H1 (cell line): ENCODE measurements at places on chromosomes 5 and 9.

- DNase-seq, result no peak
Observed at GRCh38 chr5:168740811-168741213, 161.6 kb upstream of the PANK3 start.

- no peak for DNase-seq
Observed at GRCh38 chr5:74963407-74963806, 89.0 kb downstream of the GCNT4 start.

GRCh38 chr9:86974421-86974820, 27.1 kb upstream of the GAS1 start:
- DNase-seq, result no peak

DNA sequence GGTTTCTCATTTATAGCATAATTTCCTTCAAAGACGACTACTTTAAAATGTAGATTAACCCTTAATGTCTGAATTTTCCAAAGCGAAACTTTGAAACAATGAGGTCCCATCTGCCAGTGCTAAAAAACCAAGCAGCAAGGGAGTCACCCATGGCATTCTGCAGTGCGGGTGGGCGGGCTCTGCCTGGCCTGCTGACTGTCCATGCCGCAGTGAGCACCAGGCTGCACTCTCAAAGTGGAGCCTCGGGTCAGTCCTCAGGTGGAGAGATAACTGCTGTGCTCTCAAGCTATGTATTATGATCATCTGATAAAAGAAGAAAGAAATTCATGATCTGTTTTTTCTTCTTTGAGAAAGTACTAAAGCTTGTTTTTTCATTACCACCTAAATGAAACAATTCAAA, 581.6 kb downstream of the CETN3 start:
- no peak for DNase-seq

DNA sequence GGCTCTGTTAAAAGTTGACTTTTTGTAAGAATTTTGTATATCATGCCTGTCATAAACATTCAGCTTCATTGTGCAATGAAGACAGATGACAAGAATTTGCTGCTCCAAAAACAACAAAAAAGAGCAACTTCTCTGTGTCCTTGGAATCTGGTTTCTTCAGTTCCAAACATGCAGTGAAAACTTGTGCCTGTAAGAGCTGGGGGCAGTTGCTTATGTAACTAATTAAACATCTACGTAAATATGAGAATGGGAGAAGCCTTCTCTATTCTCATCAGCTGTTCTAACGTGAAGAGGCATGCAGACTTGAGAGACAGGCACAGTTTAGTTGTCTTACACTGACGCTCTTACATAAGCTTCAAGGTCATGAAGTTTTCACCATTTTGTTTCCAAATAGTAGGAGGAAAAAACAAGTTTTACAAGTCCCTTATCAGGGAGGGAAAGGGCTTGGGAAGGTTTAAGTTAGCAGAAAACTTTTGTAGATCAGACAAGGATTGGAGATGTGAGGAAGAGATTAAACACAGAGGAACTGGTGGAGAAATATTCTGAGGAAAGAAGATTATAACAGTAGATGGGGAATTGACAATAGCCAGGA, 170.4 kb downstream of the RFK start:
- no peak for DNase-seq

DNA sequence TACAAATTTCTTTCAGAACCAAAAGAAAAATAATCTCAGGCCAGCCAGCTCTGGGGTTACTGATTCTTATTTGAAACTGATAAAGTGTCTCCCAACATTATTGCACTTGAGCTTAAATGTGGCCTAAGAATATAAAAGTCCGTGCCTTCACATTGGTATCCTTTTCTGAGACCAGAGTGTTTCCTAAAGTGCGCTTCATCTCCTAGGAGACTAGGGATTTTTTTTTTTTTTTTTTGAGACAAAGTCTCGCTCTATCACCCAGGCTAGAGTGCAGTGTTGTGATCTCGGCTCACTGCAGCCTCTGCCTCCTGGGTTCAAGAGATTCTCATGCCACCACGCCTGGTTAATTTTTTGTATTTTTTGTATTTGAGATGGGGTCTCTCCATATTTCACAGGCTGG, 23.6 kb upstream of the KCNIP1 start:
- DNase-seq, result no peak

GRCh38 chr5:36373527-36374086, 71.9 kb upstream of the RANBP3L start:
- DNase-seq, result no peak

DNA sequence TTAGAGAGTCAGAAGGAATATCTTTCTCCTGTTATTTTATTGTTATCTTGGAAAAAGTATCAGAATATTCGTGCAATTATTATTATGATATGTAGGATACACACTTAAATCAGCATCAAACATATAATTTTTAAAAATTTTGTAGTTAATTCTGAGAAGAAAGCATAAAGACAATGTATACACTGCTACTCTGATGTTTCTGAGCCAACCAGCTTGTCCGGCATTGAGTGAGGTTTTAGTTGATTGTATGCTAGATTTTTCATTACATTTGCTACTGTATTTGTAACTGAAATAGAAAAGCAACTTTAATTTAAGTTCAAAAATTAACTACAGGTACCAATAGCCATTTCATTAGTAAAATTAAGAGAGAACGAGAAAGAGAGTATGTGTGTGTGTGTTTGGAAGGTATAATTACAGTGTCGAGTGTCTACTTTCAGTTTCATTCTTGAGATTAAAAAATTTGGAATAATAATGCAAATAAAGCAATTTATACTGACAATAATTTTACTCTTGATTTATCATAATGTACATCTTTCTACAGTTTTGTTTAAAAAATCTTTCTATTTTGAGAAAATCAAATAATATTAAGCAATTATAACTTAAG, 160.4 kb upstream of the CDH12 start:
- no peak for DNase-seq

DNA sequence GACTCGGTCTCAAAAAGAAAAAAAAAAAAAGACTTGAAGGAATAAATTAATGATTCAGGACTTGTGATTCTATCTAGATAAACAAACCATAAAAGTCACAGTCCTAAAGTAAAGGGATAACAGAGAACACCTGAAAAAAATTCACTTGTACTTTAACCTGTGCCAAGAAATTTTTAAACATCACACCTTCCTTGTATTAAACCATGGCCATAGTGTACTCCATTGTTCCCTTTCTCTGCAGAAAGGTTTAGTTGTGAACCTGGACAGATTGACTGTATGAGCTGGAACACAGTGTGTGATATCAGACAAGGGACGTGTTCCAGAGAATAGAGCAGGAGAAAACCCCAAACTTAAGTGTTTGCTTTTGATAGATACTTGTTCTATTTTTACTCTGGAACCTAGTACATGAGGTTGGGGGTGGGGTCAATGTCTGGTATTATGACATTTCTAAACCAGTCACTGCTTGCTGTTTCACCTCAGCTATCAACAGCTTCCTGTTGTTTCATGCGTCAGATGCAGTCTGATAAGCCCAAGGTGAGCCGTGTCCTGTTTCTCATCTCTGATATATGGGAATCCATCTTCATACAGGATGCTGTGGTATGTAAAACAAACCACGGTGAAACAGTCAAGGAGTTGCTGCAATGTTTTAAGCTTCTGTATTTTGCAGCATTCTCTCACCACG, 62.5 kb upstream of the ITGA1 start:
- DNase-seq, result no peak

DNA sequence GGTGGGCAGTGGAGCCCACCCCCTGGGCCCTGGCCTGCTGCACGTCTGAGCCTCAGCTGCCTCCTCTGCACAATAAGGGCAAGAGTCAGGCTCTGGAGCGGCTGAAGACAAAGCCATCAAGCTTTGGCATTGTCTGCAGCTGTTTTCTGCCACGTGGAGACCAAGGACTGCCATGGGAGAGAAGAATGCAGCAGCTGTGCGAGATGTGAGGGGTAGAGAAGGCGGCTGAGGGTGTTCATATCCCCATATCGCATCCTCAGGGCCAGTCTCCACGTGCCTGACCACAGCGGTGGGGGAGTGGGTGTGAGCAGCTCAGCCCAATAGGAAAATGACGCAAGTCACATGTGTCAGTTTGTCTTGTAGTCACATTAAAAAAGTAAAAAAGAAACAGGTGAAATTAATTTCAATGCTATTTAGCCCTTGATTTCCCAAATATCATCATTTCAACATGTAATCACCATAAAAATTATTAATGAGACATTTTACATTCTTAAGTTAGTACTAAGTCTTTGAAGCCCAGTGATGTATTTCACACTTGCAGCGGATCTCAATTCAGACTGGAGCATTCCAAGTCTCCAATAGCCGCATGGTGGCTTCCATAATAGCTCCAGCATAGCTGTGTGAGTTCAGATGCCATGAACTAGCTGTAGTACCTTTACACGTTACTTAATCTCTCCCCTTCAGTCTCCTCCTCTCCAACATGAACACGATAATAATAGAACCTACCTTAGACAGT, 6.6 kb downstream of the C1QTNF2 start:
- no peak for DNase-seq

DNA sequence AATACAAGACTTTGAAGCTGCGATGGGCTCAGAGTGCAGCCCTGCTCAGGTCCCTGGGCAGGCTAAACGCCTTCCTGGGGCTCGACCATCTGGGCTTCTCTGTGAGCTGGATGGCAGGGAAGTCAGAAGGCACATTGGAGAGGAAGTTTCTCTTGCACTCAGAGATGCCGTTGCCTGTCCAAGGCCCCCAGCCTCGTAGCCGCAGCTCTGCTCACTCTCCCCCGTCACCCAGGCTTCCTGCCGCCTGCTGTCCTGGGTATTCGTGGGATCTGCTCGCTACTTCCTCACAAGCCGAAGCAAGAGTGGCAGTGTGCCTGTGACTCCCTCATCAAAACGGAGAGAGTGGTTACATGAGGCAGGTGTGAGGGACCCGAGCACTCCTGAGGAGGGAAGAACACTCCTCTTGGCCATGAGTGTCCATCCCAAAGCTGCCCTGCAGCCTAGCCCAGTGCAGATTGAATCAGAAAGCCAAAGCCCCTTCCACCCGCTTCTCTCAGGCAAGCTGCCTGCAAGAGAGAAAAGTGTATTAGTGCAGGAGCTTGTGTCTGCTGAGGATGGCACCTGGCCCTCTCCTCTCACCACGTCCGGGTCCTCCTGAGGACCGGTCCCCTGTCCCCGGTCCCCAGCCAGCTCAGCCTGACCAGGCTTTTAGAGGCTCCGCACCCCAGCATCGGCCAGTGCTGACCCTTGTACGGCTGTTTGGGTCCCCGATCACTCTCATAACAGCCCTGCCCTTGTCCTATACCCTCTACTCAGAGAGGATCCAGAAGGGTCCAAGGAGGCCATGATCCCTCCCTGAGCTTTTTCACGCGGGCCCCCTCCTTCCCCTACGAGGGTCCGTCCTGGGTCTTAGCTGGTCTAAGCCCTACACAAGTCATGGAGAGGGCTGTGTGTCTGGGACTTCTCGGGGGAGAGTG, 7.3 kb downstream of the FCN2 start:
- no peak for DNase-seq

DNA sequence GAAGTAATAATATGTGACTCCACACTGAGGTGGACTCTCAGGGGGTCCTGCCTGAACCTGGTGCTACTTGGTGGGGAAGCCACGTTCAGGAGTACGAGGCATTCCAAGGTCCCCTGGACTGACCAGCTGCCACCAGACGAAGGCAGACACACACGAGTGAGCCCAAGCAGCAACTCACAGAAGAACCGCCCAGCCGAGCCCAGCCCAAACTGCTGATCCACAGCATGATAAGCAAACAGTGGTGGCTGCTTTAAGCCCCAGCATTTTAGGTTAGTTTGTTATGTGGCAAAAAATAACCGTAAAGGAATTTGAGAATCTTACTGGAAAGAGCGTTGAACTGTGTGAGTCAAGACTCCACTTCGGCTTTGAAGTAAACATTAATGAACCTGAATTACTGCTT, 8.8 kb upstream of the LHX3 start:
- no peak for DNase-seq

DNA sequence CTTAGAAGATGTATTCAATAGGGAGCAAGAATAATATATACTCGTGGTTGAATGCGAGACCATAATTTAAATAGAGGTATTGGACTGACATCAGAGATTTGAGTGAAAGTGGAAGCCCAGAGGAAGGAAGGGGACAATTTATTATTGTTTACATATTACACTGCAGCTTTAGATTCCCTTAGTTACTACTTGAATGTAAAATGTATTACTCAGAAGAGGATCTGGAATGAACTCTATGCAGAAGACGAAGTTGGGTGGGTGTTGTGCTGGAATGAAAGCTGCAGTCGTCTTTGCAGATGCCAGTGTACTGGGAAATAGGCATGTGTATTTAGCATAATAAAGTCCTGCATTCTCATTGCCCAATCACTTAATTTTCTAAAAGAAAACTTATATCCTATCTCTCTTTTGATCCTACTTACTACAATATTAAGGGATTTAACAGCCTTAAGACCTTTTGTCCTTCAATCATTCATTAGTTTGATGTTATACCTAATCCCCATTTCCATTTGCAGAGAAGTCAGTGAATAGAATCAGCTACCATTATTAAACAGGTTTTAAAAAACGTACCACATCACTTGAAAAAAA, 570.7 kb upstream of the WWC1 start:
- DNase-seq, result no peak

DNA sequence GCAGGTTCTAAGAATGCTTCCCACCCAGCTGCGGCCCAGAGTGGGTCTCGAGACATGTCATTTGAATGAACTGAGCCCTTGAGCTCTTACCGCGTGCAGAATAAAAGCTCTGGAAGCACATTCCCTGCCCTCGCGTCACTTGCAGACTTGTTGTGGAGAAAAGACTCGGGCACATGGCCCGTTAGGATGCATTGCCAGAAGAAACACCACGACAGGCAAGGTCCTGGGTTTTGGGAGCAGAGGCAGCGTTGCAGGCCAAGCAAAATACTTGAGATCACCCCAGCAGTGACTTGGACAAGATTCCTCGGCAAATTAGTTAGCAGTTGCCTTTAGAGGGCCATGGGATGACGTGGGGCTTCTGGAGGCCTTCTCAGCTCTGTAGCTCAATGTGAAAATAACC, 170.8 kb upstream of the MSX2 start:
- no peak for DNase-seq

- DNase-seq, result no peak
Observed at GRCh38 chr9:70318002-70318401, 59.2 kb downstream of the SMC5 start.

GRCh38 chr5:139188558-139189270, 9.5 kb downstream of the SIL1 start:
- no peak for DNase-seq

DNA sequence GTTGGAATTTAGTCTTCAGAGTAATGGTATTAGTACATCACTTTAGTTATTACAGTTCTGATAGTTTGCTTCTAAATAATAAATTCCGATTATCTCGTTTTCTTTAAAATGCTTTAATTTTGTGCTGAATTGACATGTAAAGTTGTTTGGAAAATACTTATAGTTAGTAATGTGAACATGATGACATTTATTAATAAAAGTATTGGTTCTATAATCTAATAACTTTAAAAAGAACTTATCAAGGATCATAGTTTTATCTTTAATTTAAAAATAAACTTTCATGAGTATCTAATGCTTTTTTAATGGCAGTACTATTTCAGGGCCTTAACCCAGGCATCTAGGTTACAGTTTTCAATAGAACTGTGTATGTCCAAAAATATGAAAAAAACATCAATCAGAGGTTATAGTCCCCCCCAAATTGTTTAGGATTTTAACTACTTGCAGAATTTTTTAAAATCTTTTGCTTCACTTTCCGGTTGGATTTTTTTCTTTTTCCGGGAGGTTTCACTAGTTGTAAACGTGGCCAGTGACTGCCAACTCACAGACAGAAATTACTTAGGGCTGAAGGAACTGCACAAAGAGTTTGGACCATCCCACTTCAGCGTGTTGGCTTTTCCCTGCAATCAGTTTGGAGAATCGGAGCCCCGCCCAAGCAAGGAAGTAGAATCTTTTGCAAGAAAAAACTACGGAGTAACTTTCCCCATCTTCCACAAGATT, 680 bp downstream of the GPX8 start:
- DNase-seq, result no peak
